Left cardiac atrium (tissue), 4 donors: ENCODE measurements at places on chromosomes 7 and 10. TPM values are rescaled to one million over a fixed set of nuclear protein-coding genes. Genes with fewer than 3 reads are reported as not detected.

DNA sequence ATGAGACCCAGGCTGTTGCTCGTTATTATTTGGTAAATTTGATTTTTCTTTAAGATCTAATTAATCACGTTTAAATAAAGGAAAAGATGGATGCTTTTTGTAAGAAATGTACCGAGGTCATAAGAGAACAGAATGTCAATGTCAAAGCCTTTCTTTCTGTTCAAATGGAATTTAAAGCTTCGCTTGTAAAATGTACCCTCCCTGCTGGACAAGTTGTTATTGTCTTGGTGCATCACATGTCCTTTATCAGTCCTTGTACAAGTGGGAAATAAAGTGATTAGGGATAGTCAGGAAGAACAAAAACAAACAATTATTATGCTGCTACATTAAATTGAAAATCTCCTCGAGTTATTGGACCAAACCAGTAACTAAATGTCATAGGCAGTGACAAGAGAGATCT, 363.2 kb downstream of the PHTF2 start:
- DNase-seq: no peak

GRCh38 chr10:22850541-22850940, 77.3 kb upstream of the ARMC3 start:
- DNase-seq: no peak

The RNF133 gene
- 0.15 TPM for total RNA-seq

DNA sequence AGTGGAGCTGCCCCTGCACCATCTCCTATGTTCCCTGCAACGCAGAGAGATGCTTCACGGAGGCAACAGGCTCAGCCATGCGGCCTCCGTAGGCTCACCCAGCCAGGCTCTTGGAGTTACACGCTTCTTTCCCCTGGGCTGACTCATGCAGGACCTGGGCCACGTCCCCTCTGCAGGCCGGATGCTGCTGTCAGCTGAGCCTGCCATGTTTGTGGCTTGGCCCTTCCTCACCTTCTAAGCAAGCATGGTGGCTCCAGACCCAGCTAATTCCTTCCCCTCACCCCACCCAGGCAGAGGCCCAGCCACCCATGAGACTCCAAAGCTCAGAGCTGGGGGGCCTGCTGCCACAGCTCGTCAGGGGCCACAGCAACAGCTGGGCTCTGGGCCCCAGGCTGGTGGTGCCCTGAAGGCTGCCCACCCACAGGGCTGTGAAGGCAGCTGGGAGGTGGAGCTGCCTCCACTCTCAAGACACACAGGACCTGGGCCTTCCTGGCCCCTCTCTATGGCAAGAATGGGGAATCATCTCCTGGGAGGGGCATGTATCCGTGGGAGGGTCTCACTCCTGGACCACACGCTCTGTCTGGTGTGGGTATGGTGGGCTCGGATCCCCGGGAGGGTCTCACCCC, 219.6 kb downstream of the ELFN1 start:
- DNase-seq: no peak

The GALNT17 gene
- 2.4 TPM for total RNA-seq

GRCh38 chr7:129493555-129493954, 8.8 kb upstream of the SMKR1 start:
- no peak for DNase-seq

DNA sequence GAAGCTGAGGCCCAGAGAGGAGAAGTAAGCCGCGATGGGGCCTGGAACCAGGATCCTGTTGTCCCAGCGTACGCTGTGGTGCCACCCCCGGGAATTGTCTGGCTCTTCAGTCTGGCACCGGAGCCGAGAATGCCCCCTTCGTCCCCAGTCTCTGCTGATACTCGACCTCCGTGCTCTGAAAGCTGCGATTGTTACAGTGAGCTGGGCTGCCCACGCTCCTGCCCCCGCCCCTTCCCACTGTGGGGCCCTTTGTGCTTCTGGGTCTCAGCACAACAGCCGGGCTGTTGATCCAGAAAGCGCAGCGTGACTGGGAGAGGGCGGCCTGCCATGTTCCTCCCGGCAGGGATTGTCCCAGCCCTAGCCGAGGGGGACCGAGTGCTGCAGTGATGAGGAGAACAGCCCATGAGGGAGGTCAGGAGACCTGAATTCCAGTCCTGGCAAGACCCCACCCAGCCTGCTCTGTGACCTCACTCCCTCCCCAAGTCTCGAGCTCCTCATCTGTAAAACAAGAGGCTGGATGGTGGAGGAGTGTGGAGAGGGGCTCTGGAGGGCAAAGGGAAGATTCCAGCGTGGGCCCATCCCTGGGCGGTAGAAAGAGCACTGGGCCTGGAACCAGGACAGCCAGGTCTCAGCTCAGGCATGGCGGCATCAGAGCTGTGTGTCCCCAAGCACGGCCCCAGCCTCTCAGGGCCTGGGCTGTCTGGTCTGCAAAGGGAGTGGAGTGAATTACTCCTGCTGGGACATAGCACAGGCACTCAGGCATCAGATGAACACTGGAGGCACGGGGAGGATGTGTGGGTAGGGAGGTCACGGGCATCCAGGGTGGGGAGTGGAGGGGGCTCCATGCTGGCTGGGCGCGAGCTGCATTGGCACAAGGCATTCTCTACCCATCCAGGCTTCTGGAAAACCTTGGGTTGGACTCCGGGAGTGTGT, 43.6 kb downstream of the TSPAN15 start:
- DNase-seq: no peak

GRCh38 chr10:124686707-124687376, 57.3 kb downstream of the FAM53B start:
- peak; percentile 67 for DNase-seq

DNA sequence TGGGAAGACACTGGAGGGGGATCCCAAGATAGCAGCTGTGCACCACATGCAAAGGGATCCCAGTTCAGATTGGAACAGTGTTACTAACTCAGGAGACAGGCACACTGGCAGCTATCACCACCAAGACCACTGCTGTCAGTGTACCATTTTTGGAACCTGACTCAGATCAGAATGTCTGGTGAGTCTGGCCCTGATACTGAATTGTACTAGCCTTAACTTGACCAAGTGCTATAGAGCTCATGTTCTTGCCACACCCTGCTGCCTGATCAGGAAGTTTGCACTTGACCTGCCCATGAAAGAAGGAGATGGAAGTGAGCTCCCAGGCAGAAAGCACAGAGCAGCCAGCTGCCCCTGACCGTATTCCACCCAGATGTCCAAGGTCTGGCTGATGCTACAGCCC, 4.8 kb upstream of the PRRT4 start:
- no peak for DNase-seq

DNA sequence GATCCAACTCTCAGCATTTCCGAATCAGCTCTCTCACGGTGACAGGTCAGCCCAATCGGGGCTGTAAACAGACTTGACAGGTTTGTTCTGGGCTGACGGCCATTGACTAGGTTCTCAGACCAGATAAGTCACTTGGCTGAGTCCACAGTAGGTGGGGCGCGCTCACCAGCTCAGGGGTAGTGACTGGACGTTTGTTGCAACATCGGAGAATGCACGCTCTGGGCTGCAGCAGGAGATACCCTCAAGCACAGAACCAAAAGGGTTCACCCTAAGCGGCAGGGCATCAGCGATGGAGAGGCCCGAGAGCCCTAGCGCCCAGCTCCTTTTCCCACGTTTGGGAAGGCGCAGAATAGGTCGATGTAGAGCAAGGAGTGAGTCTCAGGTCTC, 1.8 kb downstream of the KLLN start:
- peak; percentile 89 for DNase-seq

The TMEM225B gene
- 0.50 TPM for total RNA-seq
